ENCODE measurements at places on chromosomes 16 and 17. TPM values are rescaled to one million over a fixed set of nuclear protein-coding genes. Genes with fewer than 3 reads are reported as not detected.
A peak's percentile ranks its signal among the peaks of the same experiment; 100 is the strongest.

LRRC3C gene
- not detected for total RNA-seq

TRAP1 gene
- 63.1 TPM for total RNA-seq

MYH2 gene
- 0.11 TPM for total RNA-seq

DHODH gene
- 5.3 TPM for total RNA-seq

UBB gene
- 1,176 TPM for total RNA-seq

ENPP7 gene
- total RNA-seq = not detected

CYGB gene
- total RNA-seq = 3.7 TPM

SMIM22 gene
- total RNA-seq = not detected

DNA sequence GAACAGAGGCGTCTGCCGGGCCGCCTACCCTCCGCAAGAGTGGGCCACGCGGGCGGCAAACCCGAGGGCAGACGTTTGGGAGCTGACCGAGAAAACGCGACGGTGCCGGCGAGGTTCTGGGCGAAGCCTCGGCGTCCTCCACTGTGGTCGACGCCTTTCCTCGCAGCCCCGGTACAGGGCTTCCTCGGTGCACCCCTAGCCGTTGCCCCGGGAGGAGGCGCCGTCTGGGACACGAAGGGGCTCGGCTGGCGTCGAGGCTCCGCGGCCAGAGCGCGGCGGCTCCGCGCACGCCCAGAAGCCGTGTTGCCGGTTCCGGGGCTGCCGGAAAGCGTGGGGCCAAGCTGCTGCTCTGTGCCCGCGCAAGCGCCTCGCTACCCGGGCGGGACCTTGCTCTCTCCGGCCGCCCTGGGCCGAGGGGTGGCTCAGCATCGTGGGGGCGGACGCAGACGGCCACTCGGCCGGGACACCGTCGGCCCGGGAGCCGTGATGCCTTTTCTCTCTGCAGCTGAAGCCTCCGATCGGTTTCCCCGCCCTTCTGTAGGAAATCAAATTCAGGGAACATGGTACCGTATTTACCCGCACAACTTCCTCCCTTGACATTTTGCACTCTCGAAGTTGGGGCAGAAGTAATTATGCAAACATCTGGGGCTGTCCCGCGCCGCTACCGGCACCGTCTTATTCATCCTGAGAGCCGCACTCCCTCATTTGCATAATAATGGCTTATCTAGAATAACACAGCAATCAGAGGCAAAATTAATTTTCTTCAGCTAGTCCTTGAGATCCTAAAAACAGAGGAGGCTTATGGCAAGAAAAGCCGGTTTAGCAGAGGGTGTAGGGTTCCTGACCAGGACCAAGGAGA is 7.3 kb upstream of the CBX8 start:
- no peak for DNase-seq

- DNase-seq = no peak
Observed at GRCh38 chr16:79154086-79154485, 446.5 kb downstream of the MAF start.

DNA sequence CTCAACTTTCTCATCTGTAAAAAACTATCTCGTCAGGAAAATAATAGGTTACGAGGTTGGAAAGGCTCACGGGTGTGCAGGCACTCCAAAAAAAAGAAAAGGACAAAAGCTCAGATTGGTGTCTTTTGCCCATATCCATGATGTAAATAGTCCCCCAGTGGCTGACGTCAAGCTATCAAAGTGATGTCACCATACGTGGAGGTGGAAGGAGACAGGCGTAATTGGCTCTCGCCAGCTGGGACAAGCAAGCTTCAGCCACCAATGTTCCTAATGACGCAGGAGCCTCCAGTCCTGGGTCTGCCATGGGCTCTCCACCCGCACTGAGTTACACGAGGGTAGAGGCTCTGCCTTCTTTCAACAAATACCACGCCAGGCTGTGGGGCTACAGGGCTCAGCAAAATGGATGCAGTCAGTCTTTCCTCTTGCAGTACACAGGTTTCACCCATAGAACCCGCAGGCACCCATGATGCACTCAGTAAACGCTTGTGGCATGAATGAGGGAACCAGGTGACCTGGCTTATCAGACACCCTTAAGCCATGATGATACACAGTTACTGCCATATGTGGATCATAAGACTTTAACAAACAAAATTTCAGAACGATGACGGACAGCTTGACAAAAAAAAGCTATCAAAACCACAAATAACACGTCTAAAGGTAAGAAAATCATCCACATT is 50.5 kb downstream of the COTL1 start:
- no peak for DNase-seq

- no peak for DNase-seq
Observed at GRCh38 chr17:77872199-77872598, 86.3 kb upstream of the TNRC6C start.

DNA sequence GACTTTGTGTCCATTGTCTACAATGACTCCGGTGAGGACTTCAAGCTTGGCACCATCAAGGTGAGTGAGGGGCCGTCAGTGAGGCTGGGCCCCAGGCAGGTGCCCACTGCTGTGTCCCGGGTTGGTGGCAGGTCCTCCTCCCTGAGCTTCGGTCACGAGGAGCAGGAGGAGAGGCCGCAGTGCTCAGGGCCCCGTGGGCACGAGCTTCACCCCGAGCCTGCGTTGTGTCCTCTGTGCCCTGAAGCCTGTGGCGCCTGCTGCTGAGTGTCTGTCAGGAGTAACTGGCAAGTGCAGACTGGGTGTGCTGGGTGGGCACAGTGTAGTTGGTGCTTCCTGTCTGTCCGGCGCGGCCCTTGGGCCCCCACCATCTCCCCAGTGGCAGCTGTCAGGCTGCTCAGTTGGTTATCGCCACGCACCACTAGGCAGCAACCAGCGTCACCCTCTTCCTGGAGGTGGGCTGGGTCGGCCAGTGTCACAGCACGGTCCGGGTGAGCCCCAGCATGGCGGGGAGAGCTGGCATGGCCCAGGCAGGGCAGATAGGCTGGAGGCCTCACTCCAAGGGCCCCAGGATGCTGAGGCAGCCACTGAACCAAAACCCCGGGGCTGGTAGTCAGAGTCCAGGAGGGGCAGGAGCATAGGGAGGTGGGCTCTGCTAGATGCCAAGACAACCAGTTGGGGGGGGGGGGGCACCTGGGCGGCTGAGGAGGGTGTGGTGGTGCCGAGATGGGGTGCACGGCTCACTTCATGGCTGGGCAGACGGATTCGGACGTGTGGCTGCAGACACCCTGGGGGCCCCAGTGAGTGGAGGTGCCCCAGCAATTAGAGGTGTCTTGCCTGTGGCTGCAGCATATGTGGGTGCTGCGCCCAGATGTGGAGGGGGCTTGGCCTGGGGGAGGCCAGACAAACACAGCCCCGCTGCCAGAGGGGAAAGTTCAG is 39.3 kb downstream of the TSC2 start:
- DNase-seq = no peak

GRCh38 chr17:19645734-19646201 is 2.8 kb upstream of the ALDH3A2 start:
- peak; percentile 65 for DNase-seq

GRCh38 chr17:76422406-76422805 is 30.5 kb downstream of the UBE2O start:
- no peak for DNase-seq

GRCh38 chr17:41529491-41529915 is 1.4 kb upstream of the KRT19 start:
- no peak for DNase-seq

DNA sequence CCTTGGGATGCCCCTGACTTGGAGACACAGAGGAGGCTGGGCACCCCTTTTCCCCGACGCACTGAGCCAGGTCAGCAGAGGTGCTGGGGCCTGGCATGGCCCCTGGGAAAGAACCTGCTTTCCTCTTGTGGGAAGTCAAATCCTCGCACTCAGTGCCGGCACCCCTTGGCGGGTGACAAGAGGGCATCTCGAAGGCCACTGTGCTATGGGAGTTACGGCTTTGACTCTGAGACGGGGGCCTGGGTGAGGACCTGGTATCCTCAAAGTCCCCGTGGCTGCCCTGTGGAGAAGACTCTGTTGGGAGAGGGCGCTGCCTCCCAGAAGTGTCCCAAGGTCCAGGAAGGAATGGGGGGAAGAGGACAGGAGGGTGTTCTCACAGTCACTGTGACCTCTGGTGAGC is 117.0 kb downstream of the METRNL start:
- DNase-seq = no peak

DNA sequence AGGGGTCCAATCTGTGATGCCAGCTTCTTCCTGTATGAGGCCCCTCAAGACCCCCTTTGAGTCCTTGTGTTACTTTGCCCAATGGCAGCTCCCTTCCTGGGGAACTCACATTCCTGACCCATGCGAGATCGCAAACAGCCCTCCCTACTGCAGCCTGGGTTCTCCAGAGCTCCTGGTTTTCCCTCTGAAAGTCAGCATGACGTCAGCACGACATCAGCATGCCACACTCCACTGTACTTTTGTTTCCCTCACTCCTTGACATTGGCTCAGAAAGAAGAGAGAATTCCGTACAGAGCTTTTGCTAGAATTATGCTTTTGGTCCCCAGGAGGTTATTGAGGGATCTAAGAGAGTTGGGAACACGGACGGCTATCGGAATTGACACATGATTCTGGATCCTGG is 168.1 kb upstream of the PIRT start:
- no peak for DNase-seq

DNA sequence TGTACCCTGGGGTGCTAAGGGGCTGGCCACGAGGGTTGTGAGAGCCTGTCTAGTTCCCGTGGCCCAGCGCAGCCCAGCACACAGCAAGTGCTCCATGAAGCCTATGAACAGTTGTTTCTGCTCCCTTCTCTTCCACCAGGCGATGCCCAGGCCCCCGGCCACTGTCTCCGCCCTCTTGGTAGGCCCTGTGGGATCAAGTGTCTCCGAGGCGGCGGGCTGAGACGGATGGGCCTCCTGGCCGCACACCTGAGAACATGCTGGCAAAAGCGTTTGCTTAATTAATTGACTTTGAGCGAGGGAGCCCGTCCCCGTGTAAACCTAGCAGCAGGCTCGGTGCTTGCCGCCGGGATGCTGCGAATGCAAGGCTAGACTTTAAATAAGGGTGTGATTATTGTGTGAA is 129.7 kb upstream of the GSE1 start:
- no peak for DNase-seq

- no peak for DNase-seq
Observed at GRCh38 chr16:82735673-82736091, 108.9 kb downstream of the CDH13 start.

DNA sequence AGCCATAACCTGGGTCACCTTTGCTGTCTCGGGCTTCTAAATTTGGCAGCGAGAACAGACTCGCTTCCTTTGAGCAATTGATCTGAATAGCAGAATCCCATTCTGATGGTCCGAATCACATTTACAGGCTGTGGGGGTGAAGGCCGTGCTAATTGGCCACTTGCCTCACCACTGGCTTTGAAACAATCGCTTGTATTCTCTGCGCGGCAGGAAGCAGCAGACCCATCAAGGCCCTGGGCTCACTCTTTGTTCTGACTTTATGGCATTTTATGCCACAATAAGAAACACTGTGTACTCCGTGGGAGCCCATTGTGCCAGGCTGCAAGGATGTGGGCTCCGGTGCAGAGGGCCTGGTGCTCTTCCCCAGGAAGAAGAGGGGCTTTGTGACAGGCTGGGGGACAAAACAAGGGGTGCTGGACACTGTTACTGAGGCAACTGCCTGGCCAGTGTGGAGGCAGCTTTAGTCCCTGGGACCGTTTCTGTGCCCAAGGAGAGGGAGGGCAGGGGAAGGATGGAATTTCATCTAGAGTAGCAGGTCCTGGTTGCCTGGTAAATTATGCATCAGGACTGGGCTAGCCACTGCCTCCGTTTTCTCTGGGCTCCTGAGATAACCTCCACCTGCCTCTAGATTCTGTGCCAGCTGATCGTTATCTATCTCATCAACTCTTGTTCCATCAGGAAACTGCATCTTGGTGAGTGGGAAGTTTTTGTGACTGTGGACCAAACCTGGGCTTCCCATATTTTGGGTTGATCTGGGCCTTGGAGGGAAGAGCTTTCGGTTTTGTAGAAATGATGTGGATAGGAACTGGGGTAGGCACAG is 78.5 kb downstream of the MRC2 start:
- no peak for DNase-seq

DNA sequence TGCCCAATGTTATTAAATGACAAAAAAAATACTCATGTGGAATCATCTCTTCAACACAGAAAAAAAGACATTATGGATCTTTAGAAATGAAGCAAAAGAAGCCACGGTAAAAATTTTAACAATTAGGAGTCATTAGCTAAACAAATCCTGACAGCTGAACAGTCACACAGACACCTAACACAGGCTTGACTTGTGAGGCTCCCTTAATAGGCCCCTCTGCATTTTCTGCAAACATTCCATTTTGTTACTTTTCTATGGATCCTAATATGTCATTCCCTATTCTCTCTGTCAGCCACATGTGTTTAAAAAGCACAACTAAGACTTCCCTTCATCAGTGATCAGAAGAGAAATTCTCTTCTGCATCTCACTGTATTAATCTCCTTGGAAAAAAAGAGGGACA is 1331.5 kb downstream of the CDH8 start:
- no peak for DNase-seq
